ENCODE measurements at places on chromosomes 2 and 18.
A peak's percentile ranks its signal among the peaks of the same experiment; 100 is the strongest.

GRCh38 chr2:41962922-41963622, 84.7 kb upstream of the PKDCC start:
- no peak overlapping the region for H3K27ac ChIP-seq
- no peaks in the 10 kb centered on the region for H3K27me3 ChIP-seq
- no peak for DNase-seq

DNA sequence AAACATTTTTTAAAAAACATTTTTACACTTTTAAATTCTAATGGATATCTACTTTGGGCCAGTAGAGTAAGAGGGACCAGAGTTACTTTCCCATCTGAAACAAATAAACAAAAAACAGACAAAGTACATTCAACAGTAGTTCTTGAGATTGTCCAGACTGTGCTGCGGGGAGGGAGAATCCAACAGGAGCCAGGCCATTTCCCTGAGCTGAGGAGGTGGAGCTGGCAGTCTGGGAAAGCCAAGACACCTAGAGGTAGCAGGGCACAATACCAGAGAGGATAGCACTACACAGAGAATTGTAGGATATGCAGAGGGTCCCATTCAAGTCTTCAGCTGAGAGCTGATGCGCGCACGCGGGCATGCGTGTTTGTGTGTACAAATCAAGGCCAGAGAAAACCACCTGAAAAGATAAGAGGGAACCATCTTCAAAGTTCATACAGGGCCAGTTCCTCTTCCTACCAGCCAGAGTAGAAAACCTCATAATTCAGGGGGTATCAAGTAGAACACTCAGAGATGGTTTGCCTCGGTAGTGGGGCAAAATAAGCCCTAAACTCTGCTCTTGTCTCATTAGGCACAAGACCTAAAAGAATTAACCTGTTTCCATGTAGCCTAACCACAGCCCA, 44.0 kb downstream of the PTRHD1 start:
- no peaks in the 10 kb centered on the region for H3K27me3 ChIP-seq
- H3K4me1 ChIP-seq, result no peaks in the 10 kb centered on the region
- H3K36me3 ChIP-seq, result no peaks in the 10 kb centered on the region
- no peak overlapping the region for H3K4me3 ChIP-seq
- no peak for DNase-seq

DNA sequence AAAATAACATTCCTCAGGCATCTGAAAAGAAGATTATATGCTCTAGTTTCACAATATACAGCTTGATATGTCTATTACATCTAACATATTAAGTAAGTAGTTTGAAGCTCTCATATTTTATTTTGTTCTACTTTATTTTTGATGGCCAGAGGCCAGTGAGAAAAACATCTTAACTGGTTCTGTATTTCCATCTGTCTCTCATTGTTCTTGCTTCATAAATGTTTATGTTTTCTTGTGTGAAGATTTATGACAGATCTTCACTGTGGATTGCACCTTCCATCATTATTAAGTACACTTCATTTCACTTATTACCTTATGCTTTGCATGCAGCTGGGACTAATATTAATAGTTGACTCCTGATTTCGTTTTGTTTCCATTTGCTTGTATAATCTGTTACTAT, 511.2 kb downstream of the TSN start:
- no peak for DNase-seq
- no peak overlapping the region for H3K27ac ChIP-seq
- H3K4me3 ChIP-seq, result no peak overlapping the region
- H3K36me3 ChIP-seq, result no peaks in the 10 kb centered on the region
- no peaks in the 10 kb centered on the region for H3K4me1 ChIP-seq
- H3K27me3 ChIP-seq, result no peaks in the 10 kb centered on the region

DNA sequence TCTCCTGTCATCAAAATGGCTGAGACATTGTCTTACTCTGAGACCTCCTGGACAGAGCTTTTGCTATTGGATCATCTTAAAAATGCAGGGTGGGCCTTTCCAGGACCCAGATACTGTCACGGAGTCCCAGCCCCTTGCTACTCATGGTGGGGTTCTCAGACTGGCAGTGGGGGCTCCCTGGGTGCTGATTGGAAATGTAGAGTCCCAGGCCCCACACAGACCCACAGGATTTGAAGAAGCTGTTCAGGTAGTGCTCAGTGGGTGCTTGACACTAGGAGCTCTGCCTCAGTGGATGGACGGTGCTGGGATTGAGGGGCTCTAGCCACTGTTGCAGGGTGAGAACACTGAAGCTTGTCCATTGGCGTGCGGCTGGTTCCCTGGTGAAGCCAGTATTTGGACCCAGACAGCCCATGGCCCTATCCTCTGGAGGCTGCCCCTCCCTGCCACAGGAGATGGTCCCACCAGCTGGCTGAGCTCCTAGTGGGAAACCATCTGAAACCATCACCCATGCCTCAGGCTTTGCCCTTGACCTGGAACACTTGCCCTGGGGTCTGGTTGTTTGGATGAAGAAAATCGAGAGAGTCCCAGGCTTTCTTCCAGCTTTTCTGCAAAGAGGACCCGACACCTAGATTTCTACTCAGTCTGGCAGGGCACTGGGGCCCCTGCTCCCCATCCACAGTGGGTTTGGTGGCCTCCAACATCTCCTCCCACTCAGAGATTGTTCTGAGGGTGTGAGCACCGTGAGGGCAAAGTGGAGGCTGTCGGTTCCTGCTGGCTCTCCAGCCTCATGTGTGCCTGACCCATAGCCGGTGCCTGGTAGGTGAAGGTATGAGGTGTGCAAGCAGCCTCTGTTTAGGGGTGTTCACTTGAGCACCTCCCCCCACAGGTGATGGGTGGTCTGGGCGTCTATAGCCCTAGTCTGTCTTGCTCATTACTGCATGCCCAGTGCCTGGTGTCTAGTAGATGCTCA, 30.1 kb downstream of the MROH2A start:
- H3K4me3 ChIP-seq, result no peak overlapping the region
- no peaks in the 10 kb centered on the region for H3K4me1 ChIP-seq
- no peaks in the 10 kb centered on the region for H3K27me3 ChIP-seq
- DNase-seq, result no peak
- no peak overlapping the region for H3K27ac ChIP-seq

DNA sequence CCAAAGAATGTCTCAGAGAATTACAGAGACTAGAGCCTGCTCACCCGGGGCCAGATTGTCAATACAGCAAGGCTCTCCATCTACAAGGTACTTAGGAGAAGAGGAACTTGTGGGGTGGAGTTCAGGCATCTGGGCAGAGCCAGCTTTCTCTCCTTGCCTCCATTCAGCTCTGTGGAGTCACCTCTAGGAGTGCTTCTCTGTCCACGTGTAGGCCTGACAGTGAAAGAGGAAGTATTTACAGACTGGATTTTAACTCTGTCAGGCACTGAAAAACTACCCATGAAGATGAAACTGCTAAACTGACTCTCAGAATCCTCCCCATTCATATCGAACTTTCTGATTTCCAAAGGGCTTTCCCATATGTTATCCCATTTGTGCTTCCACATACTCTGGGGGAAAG, 315.6 kb downstream of the SETBP1 start:
- H3K27me3 ChIP-seq, result no peaks in the 10 kb centered on the region
- H3K4me1 ChIP-seq, result no peaks in the 10 kb centered on the region
- H3K27ac ChIP-seq, result no peak overlapping the region
- no peaks in the 10 kb centered on the region for H3K36me3 ChIP-seq

- peaks cover 7% of the 10 kb centered on the region for H3K4me1 ChIP-seq
- no peak overlapping the region for H3K4me3 ChIP-seq
- no peaks in the 10 kb centered on the region for H3K27me3 ChIP-seq
- DNase-seq, result peak; percentile 44
- H3K27ac ChIP-seq, result no peak overlapping the region
Measured at GRCh38 chr2:119011162-119011909, 69.3 kb downstream of the MARCO start.

- no peak overlapping the region for H3K27ac ChIP-seq
- no peak overlapping the region for H3K4me3 ChIP-seq
- DNase-seq, result no peak
- no peaks in the 10 kb centered on the region for H3K27me3 ChIP-seq
Measured at GRCh38 chr2:11876436-11876835, 130.0 kb downstream of the LPIN1 start.

GRCh38 chr18:33581856-33582255, 3.8 kb downstream of the ASXL3 start:
- DNase-seq, result no peak
- no peaks in the 10 kb centered on the region for H3K27me3 ChIP-seq
- no peak overlapping the region for H3K4me3 ChIP-seq
- H3K36me3 ChIP-seq, result no peaks in the 10 kb centered on the region

DNA sequence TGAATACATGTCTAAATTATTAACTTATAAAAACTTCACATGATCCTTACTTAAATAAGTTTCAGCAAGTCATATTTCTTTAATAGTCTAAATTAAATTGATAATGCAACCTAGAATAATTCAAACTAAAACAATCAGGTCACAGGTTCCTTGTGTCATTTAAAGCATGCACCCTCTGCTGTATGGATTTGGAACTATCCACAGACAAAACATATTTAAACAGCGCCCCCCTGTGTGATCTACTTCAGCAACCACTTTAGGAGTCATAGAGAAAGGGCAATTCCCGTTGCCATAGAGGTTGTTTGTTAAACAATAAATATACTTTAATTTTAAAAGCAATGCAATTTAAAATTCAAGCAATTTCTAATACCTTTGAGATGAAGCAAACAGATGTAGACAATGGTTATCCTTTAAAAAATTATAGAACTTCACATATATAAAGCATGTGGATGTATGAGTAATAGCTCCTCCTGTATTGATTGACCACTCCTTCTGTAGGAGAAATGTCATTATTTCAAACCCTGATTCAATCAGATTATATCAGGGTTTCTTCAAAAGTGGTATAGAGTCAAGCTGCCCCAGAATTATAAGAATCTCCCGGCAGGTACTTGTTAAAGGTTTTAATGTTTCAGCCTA, 21.2 kb downstream of the GRB14 start:
- peak; percentile 72 for DNase-seq
- H3K4me1 ChIP-seq, result peaks cover 4% of the 10 kb centered on the region
- H3K4me3 ChIP-seq, result no peak overlapping the region
- no peaks in the 10 kb centered on the region for H3K36me3 ChIP-seq
- H3K27me3 ChIP-seq, result no peaks in the 10 kb centered on the region
- H3K27ac ChIP-seq, result no peak overlapping the region

DNA sequence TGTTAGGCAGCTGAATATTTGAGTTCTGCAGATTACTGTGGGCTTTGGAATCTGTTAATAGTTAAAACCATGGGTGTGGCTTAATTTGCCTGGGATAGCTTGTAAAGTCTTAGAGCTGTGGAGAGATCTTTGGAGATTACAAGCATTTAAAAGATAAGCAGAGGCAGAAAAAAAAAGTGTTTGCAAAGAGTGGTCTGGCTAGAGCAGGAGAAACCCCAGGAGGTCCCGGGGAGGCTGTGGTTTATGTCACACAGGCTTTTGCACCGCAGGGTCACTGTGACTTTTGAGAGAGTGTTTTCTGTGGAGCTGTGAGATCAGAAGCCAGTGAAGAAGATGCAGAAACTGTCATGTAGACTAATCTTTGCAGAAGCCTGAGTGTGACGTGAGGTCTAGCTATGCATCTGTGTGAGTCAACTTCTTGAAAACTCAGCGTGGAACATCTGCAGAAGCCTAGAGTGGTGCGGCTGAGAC, 49.0 kb downstream of the SETBP1 start:
- H3K27me3 ChIP-seq, result no peaks in the 10 kb centered on the region
- H3K27ac ChIP-seq, result no peak overlapping the region
- no peaks in the 10 kb centered on the region for H3K36me3 ChIP-seq
- peaks cover 60% of the 10 kb centered on the region for H3K4me1 ChIP-seq

- no peak overlapping the region for H3K4me3 ChIP-seq
- H3K27ac ChIP-seq, result no peak overlapping the region
- H3K4me1 ChIP-seq, result no peaks in the 10 kb centered on the region
- no peak for DNase-seq
Measured at GRCh38 chr2:226023383-226023782, 623.9 kb downstream of the NYAP2 start.

GRCh38 chr2:44555700-44556099, 194.0 kb downstream of the CAMKMT start:
- H3K27me3 ChIP-seq, result no peaks in the 10 kb centered on the region
- no peak overlapping the region for H3K27ac ChIP-seq
- H3K36me3 ChIP-seq, result no peaks in the 10 kb centered on the region

DNA sequence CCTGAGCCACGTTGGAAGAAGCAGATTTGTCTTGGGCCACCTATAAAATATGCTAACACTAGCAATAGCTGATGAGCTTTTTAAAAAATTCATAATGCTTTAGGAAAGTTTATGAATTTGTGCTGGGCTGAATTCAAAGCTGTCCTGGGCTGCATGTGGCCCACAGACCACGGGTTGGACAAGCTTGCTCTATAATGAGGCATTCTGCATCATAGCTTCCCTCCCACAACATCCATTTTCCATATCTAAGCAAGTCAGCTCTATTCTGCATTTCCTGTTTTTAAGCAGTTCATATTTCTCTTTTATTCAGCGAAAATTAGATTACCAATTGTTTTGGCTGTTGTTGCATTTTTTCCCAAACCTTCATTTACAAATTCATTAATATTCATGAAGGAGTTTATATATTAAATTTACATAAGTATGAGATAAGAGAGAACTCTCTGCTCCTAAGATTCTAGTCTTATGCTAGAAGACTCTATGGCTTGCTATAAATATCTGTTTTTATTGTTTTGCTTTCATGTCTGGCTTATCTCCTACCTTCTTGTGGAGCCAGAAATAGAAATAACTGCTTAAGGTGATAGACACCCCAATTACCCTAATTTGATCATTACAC, 114.5 kb upstream of the HNRNPA3 start:
- H3K36me3 ChIP-seq, result no peaks in the 10 kb centered on the region
- H3K4me3 ChIP-seq, result no peak overlapping the region
- DNase-seq, result no peak

DNA sequence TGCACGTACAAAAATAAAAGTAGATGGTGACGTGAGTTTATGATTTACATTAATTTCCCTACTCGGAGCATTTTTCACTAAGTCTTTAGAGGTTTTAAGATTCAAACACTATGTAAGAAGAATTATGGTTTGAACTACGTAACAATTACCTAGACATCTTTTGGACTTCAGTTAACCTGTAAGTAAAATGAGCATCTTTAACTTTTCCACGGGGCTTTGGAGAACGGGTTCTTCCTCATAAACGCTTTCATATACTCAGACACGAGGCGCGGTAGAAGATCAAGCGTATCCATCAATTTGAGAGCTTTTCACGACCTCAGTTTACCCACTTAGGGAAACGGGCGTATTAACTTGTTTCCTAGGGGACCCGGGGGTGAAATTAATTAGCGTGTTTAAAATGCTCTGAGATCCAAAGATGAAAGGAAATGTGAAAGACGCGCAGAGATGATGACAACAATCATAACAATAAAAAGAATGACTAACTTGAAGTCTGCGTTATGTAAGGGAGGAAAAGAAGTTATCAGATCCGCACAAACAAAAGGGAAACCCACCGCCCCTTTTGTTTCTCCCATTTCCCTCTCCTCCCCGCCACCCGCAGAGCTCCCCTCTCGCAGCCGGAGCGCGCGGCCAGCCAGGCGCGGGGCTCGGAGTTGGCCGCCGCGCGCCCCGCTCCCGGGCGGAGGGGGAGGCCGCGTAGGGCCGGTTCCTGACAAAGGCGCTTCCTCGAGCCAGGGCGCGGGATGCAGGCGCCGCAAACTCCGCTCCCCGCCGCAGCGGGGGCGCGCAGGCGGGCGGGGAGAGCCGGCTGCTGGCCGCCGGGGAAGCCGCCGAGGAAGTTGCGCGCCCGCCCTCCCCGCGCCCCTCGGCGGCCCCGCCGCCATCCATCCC, 807 bp downstream of the PELI1 start:
- peak overlapping the region; percentile 69 for H3K4me3 ChIP-seq
- H3K27me3 ChIP-seq, result no peaks in the 10 kb centered on the region
- H3K36me3 ChIP-seq, result no peaks in the 10 kb centered on the region
- peak overlapping the region; percentile 81 for H3K27ac ChIP-seq

Measured in body of pancreas (tissue), 4 donors.